Vagina (tissue), 2 donors: ENCODE measurements at places on chromosomes 6 and 20.

DNA sequence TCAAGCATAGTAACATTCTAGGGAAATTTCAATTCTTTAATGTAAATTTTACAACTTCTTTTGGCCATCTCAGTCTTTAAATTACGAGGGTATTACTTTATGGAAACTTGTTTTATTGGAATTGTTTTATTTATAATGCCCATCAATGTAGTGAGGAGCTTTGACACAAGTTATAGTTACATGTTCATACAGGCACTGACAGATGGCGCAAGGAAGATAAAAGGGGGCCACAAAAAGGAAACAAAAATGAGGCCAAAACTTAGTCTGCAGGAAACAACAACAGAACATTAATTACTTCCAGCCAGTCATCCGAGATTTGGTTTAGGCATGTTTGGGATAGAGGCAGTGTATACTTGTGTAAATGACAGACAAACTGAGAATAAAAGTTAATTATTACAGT, 18.3 kb downstream of the SESN1 start:
- DNase-seq = no peak

DNA sequence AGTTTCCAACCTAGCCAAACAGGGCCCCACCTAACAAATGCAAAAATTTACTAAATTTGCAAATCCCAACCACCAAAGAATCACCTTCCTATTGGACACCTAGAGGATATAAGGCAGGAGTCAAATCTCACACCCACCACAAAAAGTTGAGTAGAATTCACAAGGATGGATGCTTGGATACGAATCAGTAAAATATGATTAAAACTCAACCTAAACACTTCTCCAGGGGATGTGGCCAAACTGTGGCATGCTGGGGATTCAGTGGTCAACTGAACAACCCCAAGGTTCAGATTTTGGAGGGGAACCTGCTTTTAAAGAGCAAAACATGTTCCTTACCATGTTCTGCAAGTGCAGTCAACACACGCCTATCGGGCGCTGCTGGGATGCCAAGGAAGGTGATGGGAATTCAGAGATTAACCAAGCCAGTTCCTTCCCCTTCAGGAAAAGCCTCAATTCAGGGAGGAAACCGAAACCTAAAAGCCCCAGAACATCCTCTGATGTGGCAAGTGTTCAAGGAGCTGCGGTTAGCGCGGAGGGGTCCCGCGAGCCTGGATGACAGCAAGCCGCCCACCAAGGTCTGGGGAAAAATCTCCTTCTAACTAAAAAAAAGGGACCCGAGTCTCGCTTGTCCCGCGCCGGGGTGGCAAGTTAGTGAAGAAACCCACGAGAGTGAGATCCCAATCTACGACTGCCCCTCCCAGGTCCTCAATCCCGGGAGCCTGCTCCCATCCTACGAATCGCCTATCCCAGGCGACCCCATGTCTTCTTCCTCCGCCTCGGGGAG, 902 bp downstream of the SAMHD1 start:
- DNase-seq = no peak

DNA sequence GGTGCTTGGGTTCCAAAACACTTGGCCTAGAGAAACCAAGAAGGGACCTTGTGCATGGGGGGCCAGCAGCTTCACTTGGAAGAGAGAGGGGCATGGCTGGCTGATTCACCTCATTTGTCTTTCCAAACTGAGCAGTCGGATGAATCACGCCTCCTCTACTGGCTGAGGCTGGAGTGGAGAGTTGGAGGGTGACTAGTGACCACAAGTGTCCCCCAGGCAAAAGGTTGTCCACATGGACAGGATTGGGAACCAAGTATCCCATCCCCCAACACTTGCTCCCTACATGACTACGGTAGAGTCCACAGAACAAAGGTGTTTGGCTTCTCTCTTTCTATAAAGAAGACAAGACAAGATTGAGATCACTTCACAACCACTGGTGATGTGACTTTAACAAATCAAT, 875.6 kb downstream of the QKI start:
- no peak for DNase-seq

DNA sequence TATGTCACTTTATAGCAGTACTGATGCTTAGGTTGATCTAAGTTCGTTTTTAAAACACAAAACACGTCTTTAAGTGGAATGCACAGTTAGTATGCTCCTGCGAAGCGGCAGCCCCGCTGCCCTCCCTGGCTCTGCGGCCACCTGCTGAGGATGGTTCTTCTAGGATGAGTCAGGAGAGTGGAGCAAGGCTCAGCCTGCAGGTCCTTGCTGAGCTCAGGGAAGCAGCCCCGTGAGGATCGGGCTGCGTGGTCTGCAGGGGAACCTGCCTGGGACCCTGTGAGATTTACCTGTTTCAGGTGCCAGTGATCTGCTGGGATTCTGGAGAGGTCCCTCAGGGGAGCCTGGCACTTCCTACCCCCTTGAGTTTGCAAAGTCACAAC, 57.5 kb downstream of the SYNJ2 start:
- no peak for DNase-seq

DNA sequence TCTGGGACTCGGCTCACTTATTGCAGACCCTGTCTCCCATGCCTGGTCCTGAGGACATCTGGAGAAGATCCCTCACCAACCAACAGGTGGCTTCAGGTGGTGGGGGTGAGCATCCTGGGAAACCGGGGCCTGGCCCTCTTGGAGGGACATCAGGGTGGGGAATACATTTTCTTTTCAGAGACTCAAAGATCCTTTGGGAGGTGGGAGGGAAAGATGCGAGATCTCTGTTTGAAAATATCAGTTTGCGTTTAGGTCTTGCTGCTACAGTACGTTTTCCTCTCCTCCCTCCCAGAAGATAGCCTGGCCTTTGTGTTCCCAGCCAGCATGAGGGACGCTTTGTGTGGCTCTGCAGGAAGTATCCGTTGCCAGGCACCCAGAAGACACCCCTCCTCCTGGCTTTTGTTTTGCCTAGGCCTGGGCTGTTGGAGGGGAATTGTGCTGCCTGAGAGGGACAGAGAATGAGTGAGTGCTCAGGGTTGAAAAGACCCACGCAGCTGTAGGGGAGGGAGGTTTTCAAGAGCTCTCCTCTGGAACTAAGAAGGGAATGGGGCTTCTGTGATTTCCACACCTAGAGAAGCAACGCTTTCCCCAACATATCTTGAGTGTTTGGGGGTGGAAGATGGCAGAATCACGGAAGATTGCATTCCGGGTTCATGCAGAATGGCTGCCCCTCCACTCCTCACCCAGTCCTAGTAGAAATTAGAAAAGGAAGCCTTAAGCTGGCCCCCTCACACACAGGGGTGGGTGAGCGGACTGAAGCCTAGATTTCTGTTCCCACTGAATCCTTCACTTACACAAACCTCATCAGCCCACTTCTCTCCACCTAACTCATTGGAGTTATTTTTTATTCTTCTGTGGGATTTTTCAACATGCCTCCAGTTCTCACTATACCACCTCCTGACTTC, 22.0 kb upstream of the SLC2A12 start:
- DNase-seq = no peak

- DNase-seq = no peak
Observed at GRCh38 chr6:46023216-46023915, 7.7 kb upstream of the CLIC5 start.

- no peak for DNase-seq
Observed at GRCh38 chr6:156839591-156840001, 62.4 kb downstream of the ARID1B start.

DNA sequence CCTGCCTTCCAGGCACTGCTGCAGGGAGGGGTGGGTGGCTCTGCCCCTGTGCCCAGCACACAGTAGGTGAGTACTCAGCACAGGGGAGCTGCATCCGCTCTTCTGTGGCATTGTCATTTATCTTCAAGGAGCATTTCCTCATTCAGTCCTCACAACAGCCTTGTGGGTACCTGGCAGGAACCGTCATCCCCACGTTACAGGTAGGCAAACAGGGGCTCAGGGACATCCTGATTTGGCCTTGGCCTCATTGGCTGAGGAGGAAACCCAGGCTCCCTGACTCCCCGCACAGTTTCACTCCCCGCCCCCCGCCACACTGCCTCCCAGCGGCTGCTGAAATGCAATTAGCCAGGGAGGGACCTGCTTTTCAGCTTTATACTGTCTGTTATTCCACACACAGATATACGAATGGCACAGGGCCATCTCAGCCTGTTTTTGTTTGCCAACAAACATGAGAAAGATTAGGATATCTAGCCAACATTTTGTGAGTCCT, 24.2 kb upstream of the PNPLA1 start:
- DNase-seq = no peak

DNA sequence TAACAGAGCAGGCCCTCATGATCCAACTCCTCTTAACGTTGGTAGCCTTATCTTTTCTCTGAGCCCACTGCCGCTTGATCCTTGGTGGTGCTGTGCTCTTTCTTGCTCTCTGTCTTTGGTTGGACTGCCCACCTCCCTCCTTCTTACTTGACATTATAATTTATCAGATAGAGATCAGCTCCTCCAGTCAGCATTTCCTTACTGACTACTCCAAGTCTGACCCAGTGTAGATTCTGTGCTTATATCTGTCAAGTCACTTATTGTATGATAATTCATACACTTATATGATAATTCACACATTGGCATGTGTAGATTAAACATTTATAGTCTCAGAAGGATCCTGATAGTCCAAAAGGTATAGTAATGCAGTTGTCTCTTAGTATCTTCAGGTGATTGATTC, 18.1 kb downstream of the PTPRA start:
- DNase-seq = no peak

GRCh38 chr6:139649732-139650131, 275.3 kb upstream of the CITED2 start:
- no peak for DNase-seq

DNA sequence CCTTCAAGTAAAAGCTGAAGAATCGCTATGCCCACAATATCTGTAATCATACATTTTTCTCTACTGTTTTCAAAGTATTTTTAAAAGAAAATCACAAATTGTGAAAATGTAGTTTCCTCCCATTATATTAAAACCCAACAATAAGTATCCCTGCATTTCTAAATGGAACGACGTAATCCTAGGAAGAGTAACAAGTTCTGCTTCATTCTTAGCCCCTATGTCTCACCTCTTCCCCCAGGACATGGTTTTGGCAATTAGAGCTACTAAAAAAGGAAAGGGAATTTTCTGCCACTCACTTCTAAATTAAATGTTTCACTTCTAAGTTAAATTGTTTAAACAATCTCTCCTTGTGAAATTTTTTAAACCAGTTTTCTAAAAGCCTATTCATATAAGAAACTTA, 47.4 kb downstream of the TBPL1 start:
- DNase-seq = no peak

- no peak for DNase-seq
Observed at GRCh38 chr6:38375341-38375740, 264.4 kb downstream of the BTBD9 start.

DNA sequence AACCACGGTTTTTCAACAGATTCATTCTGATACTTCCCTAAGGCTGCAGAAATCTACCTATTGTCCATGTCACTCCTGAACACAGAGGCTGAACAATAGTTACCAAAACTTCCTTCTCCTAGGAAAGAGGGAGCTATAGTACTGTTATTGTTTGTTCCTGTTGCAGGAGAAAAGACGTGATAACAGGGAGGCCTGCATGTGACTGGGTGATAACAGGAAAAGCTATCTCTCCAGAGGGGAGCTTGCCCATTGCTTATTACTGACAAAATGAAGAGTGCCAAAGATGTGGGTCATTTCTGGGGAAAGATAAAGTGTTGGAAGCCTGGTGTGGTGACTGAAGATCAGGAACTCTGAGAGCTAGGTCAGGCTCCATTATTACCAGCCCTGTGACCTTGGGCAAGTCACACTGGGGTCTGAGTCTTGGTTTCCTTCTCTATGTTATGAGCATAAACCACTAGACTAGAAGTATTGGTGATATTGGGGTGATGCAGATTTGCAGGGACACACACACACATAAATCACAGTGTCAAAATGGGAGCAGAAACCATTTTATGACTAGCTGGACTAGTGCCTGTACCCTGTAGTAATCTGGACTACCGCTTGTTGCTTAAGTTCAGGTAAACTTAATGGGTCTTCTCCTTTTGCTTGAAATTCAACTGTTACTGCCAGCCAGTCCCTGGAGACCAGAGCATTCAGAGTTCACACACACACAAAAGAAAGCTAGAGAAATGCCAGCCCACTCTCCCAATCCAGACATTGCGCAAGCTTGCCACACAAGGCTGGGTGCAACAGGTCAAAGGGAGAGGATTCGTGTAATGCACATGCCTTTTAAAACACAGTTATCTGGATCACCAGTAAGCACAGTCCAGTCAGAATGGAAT, 136.0 kb upstream of the CNR1 start:
- no peak for DNase-seq

DNA sequence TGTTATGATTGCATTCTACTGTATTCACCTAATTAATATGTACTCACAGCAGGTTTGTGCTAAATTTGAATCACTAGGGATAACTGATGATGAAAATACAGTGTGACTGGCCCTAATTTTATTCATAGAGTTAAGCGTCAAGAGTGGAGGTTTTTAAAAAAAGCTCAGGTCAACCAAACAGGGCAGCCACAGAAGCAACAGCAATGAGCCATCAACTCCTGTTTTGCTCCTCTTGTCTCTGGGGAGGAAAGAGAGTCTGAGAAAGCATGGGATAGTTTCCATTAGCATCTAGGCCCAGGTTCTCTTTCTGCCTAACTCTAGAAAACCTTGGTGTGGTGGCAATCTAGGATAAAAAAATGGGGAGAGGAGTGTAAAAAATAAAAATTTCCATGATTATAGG, 122.1 kb downstream of the OGFRL1 start:
- DNase-seq = no peak

- no peak for DNase-seq
Observed at GRCh38 chr6:169981969-169982368, 230.5 kb downstream of the ERMARD start.

GRCh38 chr20:19074356-19074755, 138.1 kb upstream of the SLC24A3 start:
- DNase-seq = no peak

GRCh38 chr20:11748436-11748835, 169.3 kb upstream of the BTBD3 start:
- no peak for DNase-seq

DNA sequence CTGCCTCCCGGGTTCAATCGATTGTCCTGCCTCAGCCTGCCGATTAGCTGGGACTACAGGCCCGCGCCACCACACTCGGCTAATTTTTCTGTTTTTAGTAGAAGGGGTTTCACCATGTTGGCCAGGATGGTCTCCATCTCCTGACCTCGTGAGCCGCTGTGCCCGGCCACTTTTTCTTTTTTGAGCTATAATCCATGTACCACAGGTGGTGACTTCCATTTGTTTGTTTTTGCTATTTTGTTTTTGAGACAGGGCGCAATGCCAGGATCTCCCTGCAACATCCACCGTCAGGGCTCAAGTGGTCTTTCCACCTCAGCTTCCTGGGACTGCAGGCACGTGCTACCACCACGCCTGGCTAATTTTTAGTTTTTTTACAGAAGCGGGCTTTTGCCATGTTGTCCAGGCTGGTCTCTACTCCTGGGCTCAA, 8.5 kb downstream of the HSPA1B start:
- DNase-seq = no peak

DNA sequence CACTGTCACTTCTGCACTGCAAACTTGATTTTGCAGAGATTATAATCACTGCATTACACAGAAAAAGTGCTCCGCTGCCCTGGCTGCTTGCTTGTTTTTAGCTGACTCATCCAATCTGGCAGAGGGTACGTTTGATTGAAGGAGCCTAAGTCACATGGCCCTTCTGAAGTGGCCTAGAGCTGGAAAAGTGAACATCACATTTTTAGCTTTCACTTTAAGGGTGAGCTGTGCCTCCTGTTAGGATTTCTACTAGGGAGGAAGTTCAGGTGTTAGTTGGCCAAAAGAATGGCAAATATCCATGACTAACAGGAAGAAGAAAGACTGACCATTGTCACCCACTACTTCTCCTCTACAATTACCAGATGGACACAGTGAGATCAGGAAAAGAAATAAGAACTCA, 889.1 kb upstream of the MAP3K7 start:
- DNase-seq = no peak

- DNase-seq = no peak
Observed at GRCh38 chr6:30037182-30037788, 23.8 kb upstream of the POLR1H start.
